Activated CD8-positive, alpha-beta T cell treated with anti-CD3 and anti-CD28 coated beads, Interleukin-2, amount 10 ng/mL, durations not matched to agents 7 days and 5 days (primary cell): ENCODE measurements at places on chromosomes 12 and 14.

GRCh38 chr12:133130808-133131128 lies 341 bp downstream of the ZNF10 start:
- peak; percentile 60 for DNase-seq

DNA sequence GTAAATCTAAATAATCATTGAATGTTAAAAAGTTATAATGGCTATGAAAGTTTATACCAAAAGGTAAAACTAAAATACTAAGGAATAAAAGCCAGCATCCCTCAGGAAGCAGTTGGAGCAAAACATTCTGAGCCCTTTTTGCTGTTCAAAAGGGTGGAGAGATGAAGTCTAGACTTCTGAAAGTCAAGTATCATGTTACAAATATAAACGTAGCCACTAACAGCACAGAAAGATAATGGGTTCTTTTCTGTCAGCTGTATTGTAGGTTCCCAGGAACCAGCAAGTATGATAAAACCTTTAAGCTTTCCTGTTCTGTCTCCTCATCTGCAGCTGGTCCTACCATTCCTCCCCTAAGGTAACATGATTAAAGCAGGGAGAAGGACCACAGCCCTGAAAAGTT lies 16.4 kb upstream of the PLD4 start:
- DNase-seq: no peak

DNA sequence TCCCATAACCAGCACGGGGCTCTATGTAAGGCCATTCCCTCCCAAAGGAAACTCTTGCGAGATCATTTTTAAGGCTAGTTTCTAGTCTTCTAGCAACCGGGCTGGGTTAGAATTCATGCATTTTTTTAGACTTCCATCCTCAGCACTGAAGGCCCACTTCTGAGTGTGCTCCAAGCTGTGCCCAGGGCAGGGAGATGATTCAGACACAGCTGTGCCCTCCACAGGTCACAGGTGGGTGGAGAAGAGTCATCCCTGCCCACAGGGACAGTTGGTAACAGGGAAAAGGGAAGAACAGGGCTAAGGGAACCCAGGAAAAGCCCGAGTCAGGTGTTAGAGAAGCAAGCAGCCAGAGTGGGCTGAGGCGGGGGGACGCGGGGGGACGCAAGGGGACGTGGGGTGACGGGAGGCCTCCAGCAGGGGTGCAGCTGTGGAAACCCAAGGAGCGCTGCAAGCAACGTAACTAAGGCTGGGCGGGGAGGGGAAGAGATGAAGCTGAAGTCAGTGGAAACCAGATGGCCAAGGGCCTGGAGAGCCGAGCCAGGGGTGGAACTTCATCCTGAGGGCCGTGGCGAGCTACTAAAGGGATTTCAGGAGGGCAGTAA lies 27.2 kb upstream of the PPP2R5C start:
- no peak for DNase-seq

DNA sequence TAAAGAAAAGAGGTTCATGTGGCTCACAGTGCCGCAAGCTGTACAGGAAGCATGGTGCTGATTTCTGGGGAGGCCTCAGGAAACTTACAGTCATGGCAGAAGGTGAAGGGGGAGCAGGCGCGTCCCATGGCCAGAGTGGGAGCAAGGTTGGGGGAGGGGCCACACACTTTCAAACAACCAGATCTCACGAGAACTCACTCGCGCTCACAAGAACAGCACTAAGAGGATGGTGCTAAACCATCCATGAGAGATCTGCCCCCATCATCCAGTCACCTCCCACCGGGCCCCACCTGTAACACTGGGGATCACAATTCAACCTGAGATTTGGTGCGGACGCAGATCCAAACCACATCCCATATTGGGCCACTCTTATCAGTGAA lies 80.5 kb downstream of the CCDC92 start:
- no peak for DNase-seq

DNA sequence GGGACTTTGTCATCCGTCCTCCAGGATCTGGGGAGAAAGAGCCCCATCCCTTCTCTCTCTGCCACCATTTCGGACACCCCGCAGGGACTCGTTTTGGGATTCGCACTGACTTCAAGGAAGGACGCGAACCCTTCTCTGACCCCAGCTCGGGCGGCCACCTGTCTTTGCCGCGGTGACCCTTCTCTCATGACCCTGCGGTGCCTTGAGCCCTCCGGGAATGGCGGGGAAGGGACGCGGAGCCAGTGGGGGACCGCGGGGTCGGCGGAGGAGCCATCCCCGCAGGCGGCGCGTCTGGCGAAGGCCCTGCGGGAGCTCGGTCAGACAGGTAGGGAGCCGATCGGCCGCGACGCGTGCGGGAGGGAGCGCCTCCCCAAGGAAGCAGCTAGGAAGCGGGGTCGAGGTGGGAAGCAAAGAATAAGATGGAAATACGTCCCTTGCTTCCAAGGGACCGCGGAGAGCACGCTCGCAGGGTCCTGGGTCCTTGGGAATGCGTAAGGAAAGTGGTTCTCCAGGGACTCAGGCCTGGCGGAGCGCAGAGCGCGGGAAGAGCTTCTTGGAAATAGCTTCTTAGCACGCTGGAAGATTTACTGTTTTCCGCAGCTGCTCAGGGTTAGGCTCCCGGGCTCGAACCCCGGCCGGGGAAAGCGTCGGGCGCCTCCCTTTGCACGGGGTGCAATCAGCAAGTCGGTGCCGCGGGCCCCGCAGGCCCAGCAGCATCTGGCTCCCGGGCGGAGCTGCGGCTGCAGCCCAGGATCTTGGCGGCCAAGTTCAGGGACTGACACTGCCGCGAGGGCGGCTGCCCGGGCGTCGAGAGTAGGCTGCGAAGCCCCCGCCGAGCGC lies 457 bp downstream of the SOCS2 start:
- peak; percentile 24 for DNase-seq

DNA sequence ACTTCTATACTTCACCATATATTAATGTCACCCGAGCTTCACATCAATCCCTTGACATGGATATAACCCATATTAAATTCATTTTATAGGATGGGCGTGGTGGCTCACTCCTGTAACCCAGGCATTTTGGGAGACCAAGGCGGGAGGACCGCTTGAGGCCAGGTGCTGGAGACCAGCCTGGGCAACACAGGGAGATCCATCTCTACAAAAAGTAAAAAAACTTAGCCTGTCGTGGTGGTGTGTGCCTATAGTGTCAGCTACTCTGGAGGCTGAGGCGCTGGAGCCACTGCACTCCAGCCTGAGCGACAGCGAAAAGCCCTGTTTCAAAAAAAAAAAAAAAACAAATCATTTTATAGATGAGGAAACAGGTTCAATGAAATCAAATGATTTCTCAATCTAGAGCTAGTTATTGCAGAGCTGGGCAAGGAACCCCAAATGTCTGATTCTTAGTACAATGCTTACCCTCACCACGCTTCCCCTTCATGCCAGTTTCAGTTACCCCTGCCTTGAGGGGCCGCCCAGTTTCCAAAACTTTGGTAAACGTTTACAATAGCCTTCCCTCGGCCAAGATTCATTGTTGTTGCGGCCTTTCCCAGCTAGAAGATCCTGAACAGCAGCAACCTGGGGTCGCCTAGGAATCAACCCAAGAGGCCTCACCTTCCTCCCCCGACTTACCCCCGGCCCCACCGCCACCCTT lies 751 bp downstream of the PSMB5 start:
- peak; percentile 34 for DNase-seq

DNA sequence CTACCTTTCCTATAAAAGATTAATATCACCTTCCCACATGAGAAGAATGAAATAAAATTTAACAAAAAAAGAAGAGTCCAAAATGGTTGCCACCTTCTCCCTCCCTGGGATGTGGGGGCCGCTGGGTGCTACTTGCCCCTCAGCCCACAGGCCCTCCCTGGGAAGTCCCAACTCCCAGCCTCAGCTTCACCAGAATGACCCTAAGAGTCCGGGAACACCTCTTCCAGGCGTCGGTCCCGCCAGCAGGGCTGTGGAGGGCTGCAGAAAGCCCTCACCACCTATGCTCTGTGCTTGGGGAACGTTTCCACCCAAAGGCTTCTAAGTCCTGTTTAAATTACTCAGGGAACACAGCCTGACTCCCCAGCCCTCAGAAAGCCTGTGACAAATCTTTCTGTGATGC lies 71.9 kb downstream of the MOK start:
- DNase-seq: no peak

GRCh38 chr12:5102261-5102789 lies 58.6 kb downstream of the KCNA5 start:
- DNase-seq: no peak

DNA sequence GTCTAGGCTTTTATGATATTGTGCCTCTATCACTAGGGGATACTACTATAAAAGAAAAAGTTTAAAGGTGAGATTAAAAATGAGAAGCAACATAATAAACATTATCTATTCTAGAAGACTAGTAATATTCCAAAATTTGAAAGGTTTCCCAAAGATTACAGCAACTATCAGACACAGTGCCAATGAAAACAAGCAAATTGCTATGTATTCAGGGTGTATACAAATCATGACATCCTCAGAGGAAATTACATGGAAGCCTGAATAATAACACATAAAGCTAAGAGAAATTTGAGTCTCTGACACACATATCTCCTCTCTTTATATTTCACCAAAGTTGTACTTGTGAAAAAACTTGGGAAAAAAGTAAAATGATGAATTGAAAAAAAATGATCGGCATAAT lies 327.0 kb downstream of the SEC23A start:
- DNase-seq: no peak

DNA sequence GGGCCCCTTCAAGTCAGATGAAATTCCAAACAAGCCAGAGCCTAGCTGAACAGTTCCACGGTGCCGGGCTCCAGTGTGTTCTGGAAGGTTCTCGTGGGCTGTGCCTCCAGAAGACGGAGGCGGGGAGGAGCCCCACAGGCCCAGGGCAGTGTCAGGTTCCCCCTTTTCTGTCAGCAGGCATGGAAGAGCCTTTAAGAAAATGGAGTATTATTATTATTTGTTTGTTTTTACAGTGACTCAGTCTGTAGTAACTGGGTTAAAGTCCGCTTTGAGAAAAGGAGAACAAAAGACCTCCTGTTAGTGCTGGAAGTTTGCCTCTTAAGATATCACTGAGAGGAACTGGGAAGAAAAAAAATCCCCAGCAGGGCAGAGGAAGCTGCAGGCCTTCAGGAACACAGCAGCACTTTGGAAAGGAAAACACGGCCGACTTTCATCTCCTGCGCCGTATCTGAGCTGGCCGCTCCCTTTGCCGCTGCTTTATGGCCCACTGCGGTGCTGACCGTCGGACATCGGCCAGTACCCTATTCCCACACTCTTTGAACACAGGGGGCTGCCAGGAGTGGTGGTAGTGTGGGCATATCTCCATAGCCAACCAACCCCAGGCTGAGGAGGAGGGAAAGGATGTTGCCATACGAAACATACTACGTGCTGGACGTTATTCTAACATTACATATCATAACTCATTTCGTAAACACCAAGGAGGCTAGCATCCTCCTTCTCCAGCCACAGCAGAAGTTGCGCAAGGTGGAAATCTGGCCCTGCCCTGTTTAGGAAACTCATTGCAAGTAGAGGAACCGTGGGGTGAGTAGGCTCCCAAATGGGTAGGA lies 194.0 kb downstream of the ZFP36L1 start:
- no peak for DNase-seq
